Stimulated activated CD8-positive, alpha-beta memory T cell treated with anti-CD3 and anti-CD28 coated beads, Interleukin-7, amount 100 ng/mL, for 1 hour (primary cell): ENCODE measurements at places on chromosomes 3 and 15.

- no peak for DNase-seq
Observed at GRCh38 chr15:65730549-65731172, 61.4 kb downstream of the DENND4A start.

DNA sequence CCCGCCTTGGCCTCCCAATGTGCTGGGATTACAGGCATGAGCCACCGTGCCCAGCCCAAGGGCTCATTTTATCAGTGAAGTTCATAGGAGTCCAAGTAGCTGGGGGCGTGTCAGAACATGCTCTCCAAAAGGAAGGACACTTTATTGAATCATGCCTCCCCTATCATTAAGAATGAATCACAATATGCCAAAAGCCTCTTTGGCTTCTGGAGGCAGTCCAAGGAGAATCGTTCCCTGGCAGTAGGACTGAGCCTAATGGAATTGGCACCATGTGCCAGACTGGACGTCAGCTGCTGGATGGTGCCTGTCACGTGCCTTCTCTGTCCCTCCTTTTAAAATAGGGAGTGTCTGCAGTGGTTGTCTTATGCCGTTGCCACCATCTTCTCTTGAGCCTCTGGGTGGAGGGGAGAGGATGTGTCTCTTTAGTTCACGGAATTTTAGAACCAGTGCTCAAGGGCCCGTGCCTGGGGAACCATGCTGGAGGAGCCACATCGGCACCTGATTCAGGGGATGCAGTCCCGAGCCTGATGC is 234.7 kb upstream of the LYSMD4 start:
- DNase-seq = no peak

DNA sequence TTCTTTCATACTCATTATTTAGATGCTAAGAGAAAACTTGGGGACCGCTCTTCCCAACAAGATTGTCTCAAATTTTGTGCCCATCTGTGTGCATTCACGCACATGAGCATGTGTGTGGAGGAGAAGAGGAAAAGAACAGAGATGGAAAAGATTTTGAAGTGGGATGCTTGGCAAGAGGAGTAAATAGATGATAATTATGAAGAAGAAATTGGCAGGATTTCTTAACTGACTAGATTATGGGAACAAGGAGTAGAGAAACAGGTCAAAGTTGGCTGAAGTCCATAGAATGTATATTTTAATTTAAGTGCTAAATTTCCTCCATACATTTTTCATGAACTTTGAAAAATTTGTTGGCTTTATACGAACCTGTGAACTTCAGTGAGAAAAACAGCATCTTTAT is 100.1 kb downstream of the ZNF609 start:
- no peak for DNase-seq

GRCh38 chr3:63067999-63068645 is 192.9 kb upstream of the CADPS start:
- DNase-seq = no peak

GRCh38 chr3:12663401-12663935 is 449 bp downstream of the RAF1 start:
- no peak for DNase-seq

DNA sequence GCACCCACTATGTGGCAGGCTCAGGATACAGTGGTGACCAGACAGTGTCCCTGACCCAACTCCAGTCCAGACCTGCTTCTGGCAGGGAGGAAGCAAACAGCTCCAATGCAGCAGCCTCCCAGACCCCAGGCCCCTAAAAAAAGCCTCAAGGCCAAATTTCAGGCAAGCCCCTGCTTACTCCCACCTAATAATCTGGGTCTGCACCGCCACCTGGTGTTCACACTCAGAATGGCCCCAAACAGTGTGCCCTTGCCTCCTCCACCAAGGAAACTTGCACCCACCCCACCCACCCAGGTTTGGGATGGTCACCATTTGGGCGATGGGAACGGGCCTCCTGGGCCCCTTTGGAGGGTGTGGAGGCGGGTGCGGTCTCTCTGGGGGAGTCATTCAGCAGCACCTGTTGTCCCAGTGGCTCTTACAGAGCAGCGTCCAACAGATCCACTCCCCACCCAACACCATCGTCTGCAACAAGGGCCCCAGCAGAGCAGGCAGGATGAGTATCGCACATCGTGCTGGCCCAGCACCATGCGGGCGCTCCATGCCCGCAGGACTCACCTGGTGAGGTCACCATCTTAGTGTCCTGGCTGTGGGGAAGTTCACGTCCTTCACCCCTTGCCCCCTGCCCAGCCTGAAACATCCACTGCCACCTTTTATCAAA is 17.3 kb downstream of the C3orf18 start:
- DNase-seq = peak; percentile 30

DNA sequence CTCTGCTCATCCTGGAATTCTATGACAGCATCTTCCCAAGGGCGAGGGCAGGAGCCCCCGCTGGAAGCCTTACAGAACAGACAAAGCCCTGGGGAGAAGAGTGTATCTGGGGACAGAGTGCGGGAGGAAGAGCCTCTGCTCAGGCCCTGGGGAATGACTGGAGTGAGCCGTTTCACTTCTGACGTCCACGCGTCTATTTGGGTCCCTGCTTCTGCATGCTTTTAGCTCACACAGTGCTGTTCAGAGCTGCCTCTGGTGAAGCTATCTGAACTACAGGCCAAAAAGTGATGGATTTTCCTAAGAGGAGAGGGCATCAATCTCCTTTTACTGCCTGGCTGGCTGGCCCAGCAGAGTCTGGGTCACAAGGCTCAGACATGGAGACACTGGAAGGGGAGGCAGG is 311.8 kb downstream of the NTRK3 start:
- no peak for DNase-seq

DNA sequence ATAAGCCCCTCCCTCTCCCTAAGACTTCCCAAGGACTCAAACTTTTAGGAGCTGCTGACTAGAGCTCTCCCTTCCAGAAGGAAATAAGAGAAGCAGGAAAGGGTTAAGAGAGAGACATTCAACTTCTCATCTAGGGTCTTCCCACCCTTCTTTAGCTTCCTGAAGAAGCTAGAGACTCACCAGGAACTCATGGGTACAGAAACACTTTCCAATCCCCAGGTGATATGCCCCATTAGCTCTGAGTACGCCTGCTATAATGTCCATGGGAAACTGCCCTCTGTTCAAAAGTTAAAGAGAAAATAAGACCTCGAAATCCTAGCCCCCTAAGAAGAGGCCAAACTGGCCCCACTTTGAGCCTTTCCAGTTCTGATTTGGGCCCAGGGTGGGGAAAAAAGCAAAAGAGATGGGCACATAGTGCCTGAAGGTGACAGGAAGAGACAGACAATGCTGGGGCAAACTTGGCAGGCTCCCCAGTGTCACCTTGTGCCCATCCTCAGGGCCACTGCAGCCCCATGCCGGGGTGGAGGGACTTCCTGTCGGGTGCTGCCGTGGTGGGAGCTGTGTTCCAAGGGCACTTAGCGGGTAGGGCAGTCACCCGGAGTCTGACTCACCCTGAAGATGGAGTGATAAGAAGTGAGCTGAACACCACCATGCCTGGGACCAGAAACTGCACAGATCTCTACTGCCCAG is 29.5 kb downstream of the CCDC12 start:
- DNase-seq = peak; percentile 43

GRCh38 chr3:140597792-140598191 is 80.1 kb upstream of the TRIM42 start:
- no peak for DNase-seq

DNA sequence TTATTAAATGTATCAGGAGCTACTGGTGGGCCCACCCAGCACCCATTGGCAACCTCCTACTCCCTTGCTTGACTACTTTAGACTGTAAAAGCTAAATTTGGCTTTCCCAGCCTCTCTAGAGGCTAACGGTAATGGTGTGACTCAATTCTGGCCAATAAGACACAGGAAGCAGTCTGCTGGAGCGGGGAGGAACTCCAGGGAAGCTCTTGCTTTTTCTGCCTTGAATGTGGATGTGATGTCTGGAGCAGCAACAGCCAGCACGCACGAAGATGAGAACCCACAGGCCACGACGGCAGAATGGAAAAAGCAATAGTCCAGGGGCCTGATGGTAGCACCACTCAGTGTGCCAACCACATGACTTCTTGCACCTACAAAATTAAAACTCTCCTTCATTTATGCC is 39.9 kb downstream of the RAB6B start:
- no peak for DNase-seq

GRCh38 chr3:5078151-5078550 is 43.9 kb upstream of the ARL8B start:
- no peak for DNase-seq

- DNase-seq = no peak
Observed at GRCh38 chr3:188842639-188843038, 329.1 kb upstream of the TPRG1 start.

GRCh38 chr3:51734572-51734907 is 27.7 kb downstream of the GRM2 start:
- DNase-seq = no peak

DNA sequence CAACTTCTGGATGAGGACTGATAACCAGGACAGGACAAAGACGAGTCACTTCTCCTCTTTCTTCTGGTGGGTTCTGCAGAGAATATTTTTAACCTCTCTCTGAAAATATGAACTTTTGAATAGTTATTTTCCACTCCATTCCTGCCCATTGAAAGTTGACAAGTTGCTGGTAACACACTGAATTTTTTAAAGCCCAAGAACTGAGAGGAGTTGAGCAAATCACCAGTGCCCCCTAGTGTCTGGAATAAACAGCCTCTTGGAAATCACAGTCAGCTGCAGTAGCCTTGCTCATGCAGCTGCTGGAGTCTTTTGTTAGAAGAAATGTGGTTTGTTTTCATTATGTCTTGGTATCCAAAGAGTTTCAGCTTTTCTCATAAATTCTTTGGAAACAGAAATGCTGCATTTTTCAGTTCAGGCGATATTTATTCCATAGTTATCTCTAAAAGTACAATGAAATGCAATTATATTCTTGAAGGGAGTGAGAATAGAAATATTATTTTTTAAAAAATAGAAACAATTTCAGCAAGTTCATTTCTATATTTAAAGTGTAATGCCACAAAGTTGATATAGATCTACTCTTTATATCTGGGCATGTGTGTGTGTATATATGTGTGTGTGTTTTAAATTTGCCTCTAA is 741.0 kb upstream of the CBLB start:
- peak; percentile 18 for DNase-seq

DNA sequence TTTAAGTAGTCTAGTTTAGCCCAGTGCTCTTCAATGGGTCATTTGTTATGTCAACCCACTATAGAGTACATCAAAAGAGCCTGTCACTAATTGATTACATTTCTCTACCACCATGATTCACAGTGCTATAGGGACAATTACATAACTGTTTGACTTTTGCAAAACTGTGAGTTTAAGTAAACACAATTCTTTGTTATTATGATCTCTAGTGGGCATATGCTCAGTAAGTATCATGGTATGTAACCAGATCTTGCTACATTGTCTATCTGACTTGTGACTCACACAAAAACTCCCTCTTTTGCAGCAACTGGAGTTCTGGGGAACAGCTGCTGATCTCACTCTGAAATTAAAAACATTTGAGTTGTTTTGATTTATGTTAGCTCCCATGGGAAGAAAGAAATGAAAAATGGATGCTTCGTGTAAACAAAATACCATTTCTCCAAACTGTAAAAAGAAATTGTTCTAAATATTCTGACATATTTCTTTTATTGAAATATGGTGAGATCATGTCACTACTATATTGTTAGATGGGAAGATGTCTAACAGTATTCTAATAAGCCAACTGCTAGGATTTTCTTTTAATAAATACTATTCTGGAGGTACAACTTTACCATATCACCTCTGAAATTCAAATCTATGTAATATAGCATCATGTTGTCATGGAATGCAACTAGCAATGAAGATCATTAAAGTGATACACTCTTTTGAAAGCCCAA is 470.4 kb downstream of the ROBO1 start:
- DNase-seq = no peak

GRCh38 chr3:45555666-45556065 is 38.9 kb upstream of the LIMD1 start:
- DNase-seq = no peak

GRCh38 chr15:68054628-68055223 is 611 bp downstream of the PIAS1 start:
- DNase-seq = peak; percentile 8

DNA sequence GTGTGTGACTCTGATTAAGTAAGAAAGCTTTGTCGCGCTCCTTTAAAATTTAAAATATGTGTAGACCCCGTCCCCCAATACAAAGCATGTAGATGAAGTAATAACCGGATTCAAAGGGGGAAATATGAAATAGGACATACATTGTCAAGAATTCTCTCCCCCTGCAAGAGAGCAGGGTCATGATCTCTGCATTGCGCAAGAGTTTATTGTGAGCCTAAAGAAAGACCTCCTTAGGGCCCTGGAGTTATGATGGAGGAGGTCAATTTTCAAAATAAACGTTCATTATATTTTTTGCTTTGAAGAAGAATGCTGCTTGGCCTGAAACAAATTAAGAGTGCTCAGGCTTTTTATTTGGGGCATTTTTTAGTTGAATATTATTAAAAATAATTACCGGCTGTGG is 235.0 kb downstream of the SHOX2 start:
- DNase-seq = no peak

DNA sequence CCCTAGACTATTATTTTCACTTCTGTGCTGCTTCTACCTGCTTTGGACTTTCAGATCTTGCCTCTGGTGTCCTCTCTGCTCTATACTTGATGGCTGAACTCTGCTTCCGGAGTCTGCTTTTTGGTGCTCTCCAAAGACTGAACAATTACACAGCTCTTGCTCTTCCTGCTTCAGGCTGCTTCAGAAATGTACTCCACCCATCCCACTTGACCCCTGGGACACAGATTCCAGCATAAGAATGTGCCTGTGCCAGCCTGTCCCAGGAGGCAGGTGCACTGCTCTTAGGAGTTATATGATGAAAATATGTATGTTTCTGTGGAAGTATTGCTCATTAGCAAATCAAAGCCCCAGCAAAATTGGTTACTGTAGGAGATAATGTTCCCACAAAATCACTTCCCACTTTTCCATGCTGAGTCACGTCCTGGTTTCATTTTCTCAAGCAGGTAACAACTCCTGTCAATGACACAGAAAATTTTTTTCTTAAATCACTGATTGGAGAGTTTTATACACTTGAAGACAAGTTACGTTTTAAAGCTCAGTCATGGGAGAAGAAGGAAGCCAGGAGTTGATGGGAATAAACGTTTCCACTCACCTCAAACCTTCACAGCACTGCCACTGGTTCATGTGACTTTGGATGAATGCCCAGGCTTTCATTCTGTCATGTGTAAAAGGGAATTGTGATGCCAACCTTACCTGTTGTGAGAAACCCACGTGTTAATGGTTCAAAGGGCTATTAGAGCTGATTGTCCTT is 239.4 kb upstream of the ZPLD1 start:
- no peak for DNase-seq

DNA sequence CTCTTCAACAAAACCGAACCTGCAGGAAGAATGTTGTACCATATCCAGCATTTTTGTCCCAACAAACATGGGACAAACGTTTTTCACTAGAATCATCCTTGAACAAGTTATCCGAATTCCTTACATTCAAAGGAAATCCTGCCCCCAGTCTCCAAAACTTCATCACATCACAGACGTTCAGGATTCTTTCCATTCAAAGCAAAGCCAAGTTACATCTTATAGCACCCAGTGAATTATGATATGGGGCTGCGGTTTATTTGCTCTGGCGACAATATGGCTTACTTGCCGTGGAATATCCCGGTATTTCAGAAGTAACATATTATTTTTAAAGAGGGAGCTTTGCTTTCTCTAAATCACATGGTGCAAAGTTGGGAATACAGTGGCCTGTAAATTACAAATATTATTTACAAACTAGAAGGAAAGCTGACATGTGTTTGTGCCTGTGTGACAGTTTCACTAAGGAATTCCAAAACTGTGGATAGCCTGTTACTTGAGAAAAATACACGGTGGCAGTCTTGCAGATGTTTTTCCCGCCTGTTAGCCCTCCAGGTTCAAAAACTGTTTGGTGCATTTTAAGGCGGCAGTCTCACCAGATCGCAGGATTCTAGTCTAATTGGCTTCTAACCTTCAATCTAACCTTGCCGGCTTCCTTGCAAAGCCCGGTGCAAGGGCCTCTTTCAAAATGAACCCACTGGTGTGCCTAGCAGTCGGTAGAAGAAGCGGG is 736 bp upstream of the MBNL1 start:
- no peak for DNase-seq
